ENCODE measurements at places on chromosomes 6 and 20. TPM values are rescaled to one million over a fixed set of nuclear protein-coding genes. Genes with fewer than 3 reads are reported as not detected.
A peak's percentile ranks its signal among the peaks of the same experiment; 100 is the strongest.

PTCHD4 gene
- total RNA-seq = not detected

CDKAL1 gene
- total RNA-seq = 28.3 TPM

GRCh38 chr6:170444056-170444591 is 109.0 kb downstream of the PSMB1 start:
- H3K36me3 ChIP-seq = no peaks in the 10 kb centered on the region
- no peak for DNase-seq
- H3K4me1 ChIP-seq = no peaks in the 10 kb centered on the region
- no peaks in the 10 kb centered on the region for H3K27me3 ChIP-seq
- H3K4me3 ChIP-seq = no peak overlapping the region

DNA sequence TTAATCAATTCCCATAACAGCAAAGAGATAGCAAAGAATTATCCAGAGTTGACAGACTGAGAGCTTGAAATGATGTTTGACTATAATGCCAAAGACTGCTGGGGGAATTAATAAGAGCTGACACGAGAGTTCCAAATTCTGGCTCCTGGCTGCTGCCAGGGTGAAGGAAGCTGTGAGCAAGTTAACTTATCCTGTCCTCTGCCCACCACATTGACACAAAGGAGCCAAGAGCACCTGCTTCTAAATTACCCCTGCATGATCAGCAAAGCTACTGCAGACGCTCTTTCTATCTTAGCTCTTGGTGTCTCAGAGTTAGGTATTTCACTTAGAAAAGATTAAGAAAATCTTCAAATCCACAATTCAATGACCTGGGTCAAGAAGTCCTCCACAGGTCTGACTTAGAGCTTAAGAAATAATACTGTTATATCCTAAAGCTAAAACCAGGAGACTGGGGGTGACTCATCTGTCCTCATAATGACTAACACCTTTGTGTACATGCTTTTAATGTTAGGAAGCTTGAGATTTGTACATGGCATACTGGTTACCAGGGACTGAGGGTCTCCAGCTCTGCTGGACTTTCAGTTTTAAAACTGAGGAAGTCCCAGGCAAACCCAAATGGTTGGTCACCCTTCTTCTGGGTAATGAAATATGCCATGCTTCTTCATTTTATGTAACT is 13.2 kb upstream of the FRK start:
- DNase-seq = no peak
- H3K36me3 ChIP-seq = no peaks in the 10 kb centered on the region
- H3K27ac ChIP-seq = no peak overlapping the region
- H3K27me3 ChIP-seq = no peaks in the 10 kb centered on the region
- no peak overlapping the region for H3K4me3 ChIP-seq

DNA sequence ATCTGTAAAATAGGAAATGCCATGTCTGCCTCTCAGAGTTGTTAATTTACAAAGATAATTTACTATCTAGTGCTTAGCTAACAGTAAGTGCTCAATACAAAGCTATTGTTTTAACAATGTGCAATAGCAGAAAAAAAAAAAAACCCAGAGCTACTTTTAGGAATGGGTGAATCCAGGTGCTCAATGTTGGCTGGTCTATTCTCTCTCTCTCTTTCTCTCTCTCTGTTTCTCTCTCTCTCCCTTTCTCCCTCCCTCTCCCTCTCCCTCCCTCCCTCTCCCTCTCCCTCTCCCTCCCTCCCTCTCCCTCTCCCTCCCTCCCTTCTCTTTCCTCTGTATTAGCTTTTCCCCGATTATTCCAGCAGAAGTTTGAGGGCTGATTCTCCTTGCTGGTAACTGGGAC is 14.0 kb downstream of the PDRG1 start:
- no peak overlapping the region for H3K27ac ChIP-seq
- H3K4me3 ChIP-seq = no peak overlapping the region
- no peak for DNase-seq

GRCh38 chr20:41002842-41003142 is 25.8 kb upstream of the TOP1 start:
- H3K4me1 ChIP-seq = peaks cover 19% of the 10 kb centered on the region
- H3K27ac ChIP-seq = peak overlapping the region; percentile 94
- no peak for DNase-seq
- H3K4me3 ChIP-seq = peak overlapping the region; percentile 90
- H3K36me3 ChIP-seq = no peaks in the 10 kb centered on the region

DNA sequence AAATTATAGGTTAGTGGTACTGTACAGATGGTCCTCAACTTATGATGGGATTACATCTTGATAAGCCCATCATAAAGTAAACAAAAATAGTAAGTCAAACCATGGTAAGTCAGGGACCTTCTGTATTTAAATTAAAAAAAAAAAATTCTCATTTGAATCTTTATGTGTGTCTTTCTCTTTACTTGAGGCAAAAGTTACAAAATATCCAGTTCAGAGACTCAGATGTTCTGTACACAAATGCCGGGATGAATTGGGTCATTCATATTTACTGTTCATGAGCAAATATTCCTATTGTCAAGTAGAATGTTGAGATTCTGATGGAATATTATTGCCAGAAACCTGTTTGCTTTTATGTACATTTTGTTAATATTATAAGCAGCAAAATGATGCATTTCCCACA is 13.4 kb downstream of the PHACTR2 start:
- no peak for DNase-seq
- no peak overlapping the region for H3K4me3 ChIP-seq
- H3K36me3 ChIP-seq = no peaks in the 10 kb centered on the region

C20orf204 gene
- 6.0 TPM for total RNA-seq

- H3K27me3 ChIP-seq = no peaks in the 10 kb centered on the region
- H3K27ac ChIP-seq = no peak overlapping the region
- H3K4me1 ChIP-seq = peaks cover 8% of the 10 kb centered on the region
These were observed 153.3 kb downstream of the SCML4 start for GRCh38 chr6:107670792-107671199.

PDRG1 gene
- total RNA-seq = 10.3 TPM

GRCh38 chr6:115582386-115582785 is 478.3 kb downstream of the FRK start:
- H3K36me3 ChIP-seq = no peaks in the 10 kb centered on the region
- H3K4me3 ChIP-seq = no peak overlapping the region
- no peaks in the 10 kb centered on the region for H3K4me1 ChIP-seq
- no peaks in the 10 kb centered on the region for H3K27me3 ChIP-seq
- no peak overlapping the region for H3K27ac ChIP-seq

GDAP1L1 gene
- total RNA-seq = not detected
